ENCODE measurements at places on chromosomes 7 and 10. TPM values are rescaled to one million over a fixed set of nuclear protein-coding genes. Genes with fewer than 3 reads are reported as not detected.

CALML5 gene
- not detected for total RNA-seq

MPP7 gene
- total RNA-seq: 10.6 TPM

VAX1 gene
- total RNA-seq: not detected

UCMA gene
- total RNA-seq: not detected

All from bladder microvascular endothelial cell (primary cell).